ENCODE measurements at places on chromosomes 7 and 10.
A peak's percentile ranks its signal among the peaks of the same experiment; 100 is the strongest.

GRCh38 chr7:90850471-90850870, 254.3 kb downstream of the CDK14 start:
- H3K27ac ChIP-seq: no peak overlapping the region
- no peak for DNase-seq
- no peaks in the 10 kb centered on the region for H3K4me1 ChIP-seq
- H3K36me3 ChIP-seq: no peaks in the 10 kb centered on the region
- H3K4me3 ChIP-seq: no peak overlapping the region
- no peaks in the 10 kb centered on the region for H3K27me3 ChIP-seq

GRCh38 chr7:151601521-151602305, 82.0 kb upstream of the RHEB start:
- no peak overlapping the region for H3K27ac ChIP-seq
- peaks cover 3% of the 10 kb centered on the region for H3K36me3 ChIP-seq
- no peak overlapping the region for H3K4me3 ChIP-seq
- H3K27me3 ChIP-seq: no peaks in the 10 kb centered on the region
- no peak for DNase-seq

DNA sequence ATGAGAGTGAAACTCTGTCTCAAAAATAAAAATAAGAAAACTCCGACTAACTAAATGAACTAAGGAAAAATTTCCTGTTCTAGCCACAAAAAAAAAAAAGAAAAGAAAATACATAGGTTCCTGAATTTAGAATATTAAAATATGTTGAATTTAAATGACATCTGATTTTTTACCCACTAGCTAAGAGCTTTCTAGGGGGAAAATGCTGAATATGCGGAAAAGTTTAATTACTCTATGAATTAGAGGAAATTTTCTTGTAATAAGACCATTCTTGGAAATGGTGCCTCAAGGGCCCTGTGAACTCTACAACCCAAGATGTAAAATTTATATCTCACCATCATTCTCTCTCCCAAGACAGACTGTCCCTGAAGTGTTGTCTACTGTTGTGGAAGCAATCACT, 165.0 kb upstream of the CALN1 start:
- H3K27me3 ChIP-seq: no peaks in the 10 kb centered on the region
- H3K4me1 ChIP-seq: no peaks in the 10 kb centered on the region

DNA sequence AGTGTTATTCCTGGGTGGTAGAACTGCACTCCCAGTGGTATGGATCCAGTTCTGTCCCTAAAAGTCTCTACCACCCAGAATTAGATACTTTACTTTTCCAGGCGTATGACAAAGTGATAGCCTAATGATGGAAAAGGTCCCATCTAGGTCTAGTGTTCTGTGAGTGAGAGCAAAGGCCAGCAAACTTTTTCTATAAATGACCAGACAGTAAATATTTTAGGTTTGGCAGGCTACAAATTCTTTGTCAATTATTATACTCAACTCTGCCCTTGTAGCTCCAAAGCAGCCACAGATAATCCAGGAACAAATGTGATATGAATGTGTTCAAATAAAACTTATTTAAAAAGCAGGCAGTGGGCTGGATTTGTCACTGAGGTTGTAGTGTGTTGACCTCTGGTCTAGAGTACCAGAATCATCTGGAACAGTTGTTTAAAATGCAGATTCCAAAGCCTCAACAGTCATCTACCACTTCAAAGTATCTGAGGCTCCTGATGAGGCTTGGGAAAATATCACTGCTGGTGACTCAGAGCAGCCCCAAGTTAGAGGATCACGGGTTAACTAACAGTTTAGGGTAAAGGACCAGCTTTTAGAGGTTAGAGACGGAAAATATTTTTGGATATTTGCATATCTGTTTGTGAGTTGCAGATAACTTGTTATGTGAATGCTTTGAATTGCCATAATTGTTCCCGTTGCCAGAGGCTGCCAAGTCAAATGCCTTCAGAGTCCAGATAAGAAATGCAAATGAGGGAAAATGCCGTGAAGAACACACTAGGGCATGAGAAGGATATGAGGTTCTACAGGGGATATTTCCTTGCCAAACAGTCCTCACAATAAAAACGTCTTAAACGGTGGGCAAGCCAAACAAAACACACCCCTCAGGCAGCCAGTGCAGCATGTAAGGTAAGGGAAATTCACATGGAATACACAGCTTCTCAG, 19.4 kb downstream of the NRAP start:
- DNase-seq: no peak
- H3K27ac ChIP-seq: no peak overlapping the region
- H3K27me3 ChIP-seq: no peaks in the 10 kb centered on the region
- no peak overlapping the region for H3K4me3 ChIP-seq

DNA sequence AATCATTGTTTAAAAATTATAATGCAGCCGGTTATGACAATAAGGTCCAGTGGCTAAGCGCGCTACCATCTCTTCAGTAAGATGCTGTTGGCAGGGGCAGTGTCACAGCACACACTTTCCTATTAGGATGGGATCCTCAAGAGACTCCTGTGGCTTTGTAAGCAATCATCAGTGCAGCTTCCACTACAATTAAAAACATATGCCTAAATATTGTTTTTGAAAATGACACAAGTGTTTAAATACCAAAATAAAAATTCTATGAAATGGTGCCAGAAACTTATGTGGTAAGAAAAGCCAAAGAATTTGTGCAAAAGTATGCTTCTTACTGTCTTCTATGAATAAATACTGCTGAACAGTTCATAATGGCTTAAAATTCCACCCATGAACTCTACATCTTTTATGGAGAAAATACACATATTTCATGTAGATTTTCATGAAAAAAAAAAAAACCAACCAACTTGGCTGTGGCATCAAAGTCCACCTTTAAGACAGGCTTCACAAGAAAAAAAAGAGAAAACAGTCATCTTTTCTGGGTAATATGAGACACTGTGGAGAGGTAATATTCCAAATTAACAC, 132.8 kb downstream of the SEMA3C start:
- peaks cover 14% of the 10 kb centered on the region for H3K36me3 ChIP-seq
- H3K27me3 ChIP-seq: no peaks in the 10 kb centered on the region
- no peak for DNase-seq
- H3K27ac ChIP-seq: no peak overlapping the region
- peaks cover 22% of the 10 kb centered on the region for H3K4me1 ChIP-seq

DNA sequence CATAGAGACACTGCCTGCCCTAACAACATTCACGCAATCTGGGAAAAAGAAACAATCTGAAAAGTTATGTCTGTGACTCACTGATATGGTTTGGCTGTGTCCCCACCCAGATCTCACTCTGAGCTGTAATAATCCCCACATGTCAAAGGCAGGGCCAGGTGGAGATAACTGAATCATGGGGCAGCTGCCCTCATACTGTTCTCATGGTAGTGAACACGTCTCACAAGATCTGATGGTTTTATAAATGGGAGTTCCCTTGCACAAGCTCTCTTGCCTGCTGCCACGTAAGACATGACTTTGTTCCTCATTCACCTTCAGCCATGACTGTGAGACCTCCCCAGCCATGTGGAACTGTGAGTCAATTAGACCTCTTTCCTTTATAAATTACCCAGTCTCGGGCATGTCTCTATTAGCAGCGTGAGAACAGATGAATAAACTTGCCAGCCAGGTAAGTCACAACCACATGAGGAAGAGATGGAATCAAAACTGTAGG, 341.5 kb upstream of the AOAH start:
- H3K4me3 ChIP-seq: no peak overlapping the region
- no peak overlapping the region for H3K27ac ChIP-seq
- no peaks in the 10 kb centered on the region for H3K4me1 ChIP-seq
- H3K36me3 ChIP-seq: no peaks in the 10 kb centered on the region

DNA sequence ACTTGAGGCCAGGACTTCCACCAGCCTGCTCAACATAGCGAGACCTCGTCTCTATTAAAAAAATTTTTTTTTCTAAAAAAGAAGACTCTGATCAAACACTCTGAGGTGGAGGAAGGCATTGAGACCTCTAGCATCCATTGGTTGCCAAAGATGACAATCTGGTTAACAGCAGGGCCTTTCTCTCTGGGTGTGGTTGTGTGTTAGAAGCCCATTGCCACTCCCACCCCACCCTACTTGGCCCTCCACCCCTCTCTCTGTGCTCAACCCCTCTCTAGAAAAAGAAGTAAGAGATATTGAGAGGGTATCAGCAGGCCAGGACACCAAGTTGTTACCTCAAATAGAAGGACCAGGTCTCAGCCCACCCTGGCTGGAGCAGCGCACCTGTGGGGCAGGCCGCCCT, 57.4 kb upstream of the MXI1 start:
- H3K27ac ChIP-seq: no peak overlapping the region
- H3K4me1 ChIP-seq: no peaks in the 10 kb centered on the region
- H3K4me3 ChIP-seq: no peak overlapping the region
- peaks cover 17% of the 10 kb centered on the region for H3K27me3 ChIP-seq
- no peak for DNase-seq

GRCh38 chr10:49644035-49644646, 30.3 kb downstream of the CHAT start:
- H3K36me3 ChIP-seq: no peaks in the 10 kb centered on the region
- H3K4me1 ChIP-seq: no peaks in the 10 kb centered on the region

DNA sequence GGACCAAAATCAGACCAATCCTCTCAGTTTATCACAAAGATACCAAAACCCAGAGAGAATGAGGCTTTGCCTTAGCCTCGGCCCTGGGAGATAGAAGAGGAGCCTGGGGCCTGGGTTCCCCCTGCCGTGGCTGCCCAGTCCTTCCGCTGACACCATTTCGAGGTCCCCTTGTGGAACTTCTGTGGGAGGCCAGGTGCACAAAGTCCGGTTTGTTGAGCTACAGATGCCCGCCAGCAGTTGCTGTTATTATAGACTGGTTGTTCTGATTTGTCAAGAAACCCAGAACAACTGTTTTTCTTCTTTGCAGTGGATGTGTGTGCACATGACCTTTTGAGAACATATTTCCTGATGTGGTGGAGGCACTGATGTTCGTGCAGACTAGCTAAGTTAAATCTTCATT, 47.6 kb downstream of the CUX1 start:
- H3K4me3 ChIP-seq: no peak overlapping the region
- no peaks in the 10 kb centered on the region for H3K27me3 ChIP-seq
- no peak for DNase-seq
- peaks cover 5% of the 10 kb centered on the region for H3K4me1 ChIP-seq

DNA sequence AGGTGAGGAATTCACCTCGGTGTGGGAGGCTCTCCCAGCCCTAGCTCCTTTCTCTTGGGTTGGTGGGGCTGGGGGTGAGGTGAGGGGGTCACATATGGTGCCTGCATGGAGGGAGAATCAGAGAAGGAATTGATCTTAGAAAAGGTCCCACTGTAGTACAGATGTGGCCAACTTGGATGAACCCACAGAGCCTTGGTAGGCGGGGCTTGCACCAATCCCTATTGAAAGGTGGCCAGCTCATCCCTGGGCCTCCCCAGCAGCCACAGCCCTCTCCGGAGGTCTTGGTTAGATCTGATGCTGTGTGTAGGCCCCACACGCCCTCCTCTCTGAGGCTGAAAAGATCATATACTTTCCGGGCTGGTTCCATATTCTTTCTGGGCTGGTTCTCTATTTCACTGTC, 19.0 kb downstream of the HKDC1 start:
- H3K4me3 ChIP-seq: no peak overlapping the region
- no peaks in the 10 kb centered on the region for H3K27me3 ChIP-seq
- no peak for DNase-seq

DNA sequence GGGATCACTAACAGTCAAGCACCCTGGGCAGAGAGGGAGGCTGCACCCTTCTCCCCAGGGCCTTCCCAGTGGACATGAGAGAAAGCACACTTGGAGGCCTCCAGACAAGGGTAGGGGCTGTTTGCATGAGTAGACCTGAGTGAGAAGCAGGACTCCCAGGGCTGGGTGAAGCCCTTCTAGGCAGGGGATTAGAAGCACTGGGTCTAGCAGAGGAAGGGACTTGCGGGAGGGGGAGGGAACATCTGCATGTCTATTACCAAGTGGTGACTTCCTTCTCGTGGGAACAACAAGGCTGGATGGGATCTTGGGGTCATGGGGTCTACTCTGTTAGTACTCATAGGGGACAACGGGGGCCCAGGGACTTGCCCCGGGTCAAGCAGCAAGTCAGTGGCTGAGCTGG, 67.8 kb downstream of the EMX2 start:
- H3K27ac ChIP-seq: no peak overlapping the region
- H3K27me3 ChIP-seq: no peaks in the 10 kb centered on the region
- H3K36me3 ChIP-seq: no peaks in the 10 kb centered on the region
- DNase-seq: no peak
- H3K4me3 ChIP-seq: no peak overlapping the region
- peaks cover 5% of the 10 kb centered on the region for H3K4me1 ChIP-seq

GRCh38 chr10:63758080-63758479, 236.9 kb downstream of the REEP3 start:
- H3K36me3 ChIP-seq: no peaks in the 10 kb centered on the region
- no peaks in the 10 kb centered on the region for H3K4me1 ChIP-seq
- no peak overlapping the region for H3K4me3 ChIP-seq
- H3K27ac ChIP-seq: no peak overlapping the region
- no peaks in the 10 kb centered on the region for H3K27me3 ChIP-seq

GRCh38 chr10:108696792-108697477, 1226.4 kb downstream of the XPNPEP1 start:
- H3K4me1 ChIP-seq: no peaks in the 10 kb centered on the region
- DNase-seq: no peak
- H3K27me3 ChIP-seq: no peaks in the 10 kb centered on the region
- no peak overlapping the region for H3K4me3 ChIP-seq
- no peaks in the 10 kb centered on the region for H3K36me3 ChIP-seq

GRCh38 chr10:132904181-132904813, 38.1 kb downstream of the CFAP46 start:
- peaks cover 27% of the 10 kb centered on the region for H3K4me1 ChIP-seq
- H3K27me3 ChIP-seq: no peaks in the 10 kb centered on the region
- DNase-seq: peak; percentile 19
- no peaks in the 10 kb centered on the region for H3K36me3 ChIP-seq

DNA sequence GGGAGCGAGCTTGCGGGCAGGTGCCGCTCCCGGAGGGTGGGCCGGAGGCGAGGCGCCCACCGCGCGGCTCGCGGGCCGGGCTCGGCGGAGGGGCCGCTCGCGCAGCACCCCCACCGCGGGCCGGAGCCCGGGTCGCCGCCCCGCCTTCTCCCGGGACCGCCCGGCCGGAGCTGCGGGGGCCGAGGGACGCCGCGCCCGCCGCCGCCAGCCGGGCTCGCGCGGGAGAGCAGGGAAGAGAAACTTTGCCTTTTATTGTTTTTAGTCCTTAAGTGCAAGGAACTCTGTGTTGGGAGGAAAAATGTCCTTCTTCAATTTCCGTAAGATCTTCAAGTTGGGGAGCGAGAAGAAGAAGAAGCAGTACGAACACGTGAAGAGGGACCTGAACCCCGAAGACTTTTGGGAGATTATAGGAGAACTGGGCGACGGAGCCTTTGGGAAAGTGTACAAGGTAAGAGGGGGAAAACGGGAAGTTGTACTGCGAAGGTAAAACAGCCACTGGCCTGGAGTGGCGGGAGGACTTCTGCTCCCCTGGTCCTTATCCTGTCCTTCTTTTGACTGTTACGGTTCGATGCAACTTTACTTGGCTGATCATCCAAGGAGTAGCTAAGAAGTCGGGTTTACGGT, 620 bp downstream of the SLK start:
- H3K4me1 ChIP-seq: peaks cover 7% of the 10 kb centered on the region
- H3K27ac ChIP-seq: peak overlapping the region; percentile 94
- H3K4me3 ChIP-seq: peak overlapping the region; percentile 92
- no peaks in the 10 kb centered on the region for H3K36me3 ChIP-seq

GRCh38 chr7:71860572-71860971, 551.6 kb downstream of the CALN1 start:
- no peak for DNase-seq
- no peak overlapping the region for H3K27ac ChIP-seq
- no peaks in the 10 kb centered on the region for H3K27me3 ChIP-seq
- H3K4me3 ChIP-seq: no peak overlapping the region
- no peaks in the 10 kb centered on the region for H3K4me1 ChIP-seq

- peaks cover 9% of the 10 kb centered on the region for H3K4me1 ChIP-seq
- no peaks in the 10 kb centered on the region for H3K27me3 ChIP-seq
- no peaks in the 10 kb centered on the region for H3K36me3 ChIP-seq
- DNase-seq: no peak
Observed at GRCh38 chr10:77247031-77247990, 390.3 kb downstream of the KCNMA1 start.
